ENCODE measurements at places on chromosomes 7 and 10. TPM values are rescaled to one million over a fixed set of nuclear protein-coding genes. Genes with fewer than 3 reads are reported as not detected.

Gene NME8
- 1.3 TPM for total RNA-seq

Gene CXCL12
- 22.1 TPM for total RNA-seq

Gene SLC29A4
- 10.0 TPM for total RNA-seq

Gene ASB10
- not detected for total RNA-seq

Gene ANKRD1
- total RNA-seq: not detected

Gene SEC24C
- 68.6 TPM for total RNA-seq

Gene ERCC6
- total RNA-seq: 38.1 TPM

Gene TEX36
- total RNA-seq: not detected

Gene PRKCQ
- 10.9 TPM for total RNA-seq

Gene TUBB8
- not detected for total RNA-seq

Gene NKX2-3
- total RNA-seq: not detected

Gene ACHE
- 36.8 TPM for total RNA-seq

Gene CCL26
- not detected for total RNA-seq

Gene STAMBPL1
- 35.0 TPM for total RNA-seq

Gene PDZD7
- 19.7 TPM for total RNA-seq

Gene NXPH1
- total RNA-seq: 16.6 TPM

Gene ABCA13
- total RNA-seq: 0.06 TPM

Gene ZC3HAV1L
- 4.8 TPM for total RNA-seq

Gene CC2D2B
- total RNA-seq: 6.2 TPM

Gene HOXA3
- not detected for total RNA-seq

Gene ITGA8
- total RNA-seq: 15.2 TPM

Gene OTUD1
- 15.6 TPM for total RNA-seq

Gene PNLIPRP3
- total RNA-seq: not detected

Gene SVOPL
- total RNA-seq: 1.1 TPM

Gene PDK4
- 46.8 TPM for total RNA-seq

Gene FRAT2
- total RNA-seq: 9.5 TPM

Gene GPR158
- 56.3 TPM for total RNA-seq

Gene AKR1C3
- total RNA-seq: 8.2 TPM

Gene ITIH5
- 8.4 TPM for total RNA-seq

Gene ZNF239
- total RNA-seq: 4.9 TPM

Gene TRIM50
- not detected for total RNA-seq

Gene PSMG3
- total RNA-seq: 35.4 TPM

Gene STK31
- total RNA-seq: 3.5 TPM

Gene ADIRF
- 90.9 TPM for total RNA-seq

Gene VPS37D
- total RNA-seq: 9.9 TPM

Gene NOS3
- total RNA-seq: 7.0 TPM

Gene MYL10
- total RNA-seq: not detected

Gene FRMD4A
- 109 TPM for total RNA-seq

Gene TMEM213
- total RNA-seq: not detected

Gene KAZALD1
- 0.37 TPM for total RNA-seq

Gene TSPAN33
- total RNA-seq: 31.3 TPM

Gene LIPN
- total RNA-seq: not detected

Gene ATOH7
- 2.0 TPM for total RNA-seq

Gene LDB3
- total RNA-seq: 20.2 TPM

Gene MMP21
- 0.17 TPM for total RNA-seq

Gene TUBAL3
- total RNA-seq: not detected

Gene FAM25C
- not detected for total RNA-seq

Gene MLXIPL
- 77.2 TPM for total RNA-seq

Gene PIP4K2A
- total RNA-seq: 483 TPM

Gene UNCX
- total RNA-seq: not detected

Gene HGF
- total RNA-seq: 7.4 TPM

Gene NSMCE4A
- 35.7 TPM for total RNA-seq

Gene KLF14
- not detected for total RNA-seq

Gene FAM237B
- total RNA-seq: not detected

Gene DDC
- total RNA-seq: 2.3 TPM
